ENCODE measurements at places on chromosomes 16 and 17. TPM values are rescaled to one million over a fixed set of nuclear protein-coding genes. Genes with fewer than 3 reads are reported as not detected.

The PRAC2 gene
- not detected for total RNA-seq

The CDH11 gene
- total RNA-seq = 10.1 TPM

The KSR1 gene
- total RNA-seq = 46.5 TPM

The PTGES3L gene
- 47.8 TPM for total RNA-seq

The KRT24 gene
- not detected for total RNA-seq

The RAP1GAP2 gene
- 2.0 TPM for total RNA-seq

The CHST4 gene
- total RNA-seq = not detected

The RHBDL1 gene
- total RNA-seq = 0.42 TPM

The GAS2L2 gene
- total RNA-seq = not detected

The CDC6 gene
- total RNA-seq = 0.27 TPM

The SRCIN1 gene
- not detected for total RNA-seq

Data from psoas muscle (tissue), 8 donors.